NCI-H526 (cell line): ENCODE measurements at places on chromosomes 12 and 14.
A peak's percentile ranks its signal among the peaks of the same experiment; 100 is the strongest.

DNA sequence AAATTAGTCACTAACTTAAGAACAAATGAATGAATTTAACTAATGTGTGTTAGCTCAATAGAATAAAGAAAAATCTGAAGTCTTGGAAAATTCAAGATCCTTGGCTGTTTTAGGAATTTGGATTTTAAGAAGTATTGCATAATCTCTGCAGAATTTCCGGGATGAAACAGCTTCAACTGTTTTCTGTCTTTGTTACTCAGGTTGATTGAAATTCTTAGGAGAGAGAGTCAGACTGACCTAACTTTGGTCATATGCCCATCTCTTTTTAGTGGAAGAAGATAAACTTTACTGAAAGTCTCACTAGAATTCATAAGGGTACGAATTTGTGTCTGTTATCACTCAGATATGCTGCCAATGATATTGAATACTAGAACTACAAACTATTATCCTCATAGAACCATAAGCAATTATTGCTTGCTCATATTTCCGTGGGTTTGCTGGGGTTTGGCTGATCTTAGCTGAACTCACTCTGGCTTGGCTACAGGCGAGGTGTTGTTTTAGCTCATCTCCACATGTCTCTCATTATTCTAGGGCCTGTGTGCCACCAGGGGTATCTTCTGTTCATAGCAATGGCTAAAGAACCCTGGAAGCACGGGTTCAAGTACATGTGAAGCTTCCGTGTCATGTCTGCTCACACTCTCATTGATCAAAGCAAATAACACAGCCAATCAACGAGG, 257.4 kb upstream of the NOVA1 start:
- no peak for DNase-seq

GRCh38 chr12:5723071-5723470, 222.0 kb downstream of the ANO2 start:
- no peak for DNase-seq

GRCh38 chr14:72666610-72667009, 227.3 kb downstream of the DPF3 start:
- no peak for DNase-seq

GRCh38 chr12:122333142-122334087, 67.1 kb upstream of the VPS33A start:
- no peak for DNase-seq

DNA sequence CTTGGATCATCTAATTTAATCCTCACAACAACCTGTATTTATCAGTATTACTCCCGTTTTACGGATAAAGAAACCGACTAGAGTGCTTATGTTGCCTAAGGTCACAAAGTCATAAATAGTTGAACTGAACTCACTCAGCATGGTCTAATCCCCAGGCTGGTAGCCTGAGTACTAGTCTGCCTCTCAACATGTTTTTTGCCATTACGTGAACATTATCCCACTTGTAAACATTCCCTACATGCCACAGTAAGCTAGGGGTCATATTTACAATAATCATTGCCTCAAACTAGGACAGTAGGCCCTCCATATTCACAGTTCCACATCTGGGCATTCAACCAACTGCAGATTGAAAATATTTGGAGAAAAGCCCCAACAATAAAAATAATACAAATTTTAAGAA, 12.1 kb downstream of the SNRPF start:
- no peak for DNase-seq

DNA sequence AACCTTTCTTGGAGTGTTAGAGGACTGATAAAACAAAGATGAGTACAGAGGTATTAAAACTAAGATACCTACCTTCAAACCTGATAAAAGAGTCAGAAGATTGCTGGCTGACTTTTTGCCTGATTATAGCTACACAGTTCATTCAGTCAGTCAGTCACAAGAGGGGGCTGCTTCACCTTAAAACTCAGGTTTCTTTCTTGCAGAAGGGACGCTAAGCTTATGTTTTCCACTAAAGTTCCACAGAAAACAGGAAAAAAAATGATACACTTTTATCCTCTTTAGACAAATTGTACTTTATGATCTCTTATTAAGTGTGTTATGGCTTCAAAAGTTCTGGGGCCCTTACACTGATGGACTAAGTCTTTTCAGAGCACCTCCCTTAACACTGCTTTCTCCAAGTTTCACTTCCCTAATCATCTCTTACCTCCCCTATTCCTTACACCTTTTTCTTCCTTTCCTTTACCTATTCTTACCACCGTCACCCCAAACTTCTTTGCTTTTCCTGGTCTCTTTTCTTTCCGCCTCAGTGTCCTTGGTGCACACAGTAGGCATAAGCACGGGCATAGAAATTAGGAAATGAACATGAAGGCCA, 448.7 kb upstream of the OR4E1 start:
- DNase-seq = no peak

GRCh38 chr14:99072956-99073355, 199.0 kb downstream of the BCL11B start:
- no peak for DNase-seq

- DNase-seq = no peak
Measured at GRCh38 chr14:101855958-101856357, 94.4 kb downstream of the PPP2R5C start.

GRCh38 chr14:59360923-59361794, 104.0 kb downstream of the GPR135 start:
- DNase-seq = peak; percentile 79

- peak; percentile 84 for DNase-seq
Measured at GRCh38 chr14:47678157-47678556, 2.8 kb upstream of the MDGA2 start.

DNA sequence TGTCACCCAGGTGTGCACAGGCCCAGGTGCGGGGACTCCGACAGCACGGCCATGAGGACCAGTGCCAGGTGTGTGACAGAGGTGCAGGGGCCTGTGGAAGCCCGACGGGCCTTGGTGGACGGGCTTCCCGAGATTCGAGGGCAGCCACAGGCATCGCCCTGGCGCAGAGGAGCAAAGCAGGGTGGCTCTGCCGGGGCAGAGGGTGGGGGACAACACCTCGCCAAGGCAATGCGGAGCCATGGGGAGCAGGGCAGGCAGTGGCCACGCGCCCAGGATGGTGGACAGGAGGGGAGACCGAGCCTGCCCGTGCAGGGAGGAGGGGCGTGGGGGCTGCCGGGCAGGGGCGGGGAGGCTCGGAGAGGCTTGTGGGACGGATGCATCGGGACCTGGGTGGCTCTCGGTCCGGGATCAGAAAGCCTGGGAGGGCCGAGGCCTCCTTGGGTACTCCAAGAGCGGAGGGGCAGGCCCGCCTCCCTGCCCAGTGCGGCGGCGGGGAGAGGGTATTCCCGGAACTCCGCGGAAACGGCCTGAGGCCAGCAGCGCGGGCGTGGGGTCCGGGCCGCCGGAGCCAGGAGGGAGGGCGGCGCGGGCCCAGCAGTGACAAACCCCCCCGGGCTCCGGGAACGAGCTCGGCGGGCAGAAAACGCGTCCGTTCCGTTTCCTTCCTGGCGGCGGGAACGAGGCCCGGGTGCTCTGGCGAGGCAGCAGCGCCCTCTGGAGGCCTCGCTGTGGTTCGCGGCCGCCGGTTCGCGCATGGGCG, 1.6 kb downstream of the TMEM121 start:
- DNase-seq = no peak

GRCh38 chr14:55309761-55310365, 38.6 kb downstream of the FBXO34 start:
- DNase-seq = no peak

DNA sequence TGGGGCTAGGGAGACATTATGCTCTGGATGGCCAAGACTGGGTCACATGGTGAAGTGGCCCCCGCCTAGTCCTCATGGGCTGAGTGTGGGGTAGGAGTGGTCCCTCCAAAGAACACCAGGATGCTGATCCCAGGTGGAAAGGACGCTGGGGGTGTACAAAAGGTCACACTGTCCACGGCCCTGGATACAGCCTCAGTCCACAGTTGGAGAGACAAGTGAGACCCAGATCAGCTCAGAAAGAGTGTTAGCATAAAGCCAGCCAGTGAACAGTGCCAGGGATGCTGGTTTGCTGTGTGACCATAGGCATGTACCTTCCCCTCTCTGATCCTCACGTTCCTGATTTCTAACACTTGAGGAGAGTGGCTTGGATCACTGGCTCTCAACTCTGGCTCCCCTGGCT, 13.4 kb upstream of the OAS2 start:
- DNase-seq = no peak

DNA sequence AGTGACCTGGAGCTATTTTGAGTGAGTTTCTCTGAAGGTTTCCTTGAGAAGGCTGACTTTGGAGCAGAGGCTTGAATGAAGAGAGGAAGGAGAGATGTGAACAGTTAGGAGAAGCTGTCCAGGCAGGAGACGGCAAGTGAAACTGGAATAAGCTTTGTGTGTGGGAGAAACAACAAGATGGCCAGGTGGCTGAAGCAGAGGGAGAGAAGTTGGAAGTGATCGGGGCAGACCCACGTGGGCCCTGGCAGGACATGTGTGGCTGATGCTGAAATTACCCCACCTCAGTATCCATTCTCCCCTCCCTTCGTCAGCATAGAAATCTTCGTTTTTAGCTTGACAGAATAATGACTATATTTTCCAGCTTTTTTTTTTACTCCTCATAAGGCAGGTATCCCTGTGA, 809.2 kb upstream of the TMEM132C start:
- DNase-seq = no peak

- no peak for DNase-seq
Measured at GRCh38 chr12:63752283-63752682, 27.4 kb upstream of the RXYLT1 start.

DNA sequence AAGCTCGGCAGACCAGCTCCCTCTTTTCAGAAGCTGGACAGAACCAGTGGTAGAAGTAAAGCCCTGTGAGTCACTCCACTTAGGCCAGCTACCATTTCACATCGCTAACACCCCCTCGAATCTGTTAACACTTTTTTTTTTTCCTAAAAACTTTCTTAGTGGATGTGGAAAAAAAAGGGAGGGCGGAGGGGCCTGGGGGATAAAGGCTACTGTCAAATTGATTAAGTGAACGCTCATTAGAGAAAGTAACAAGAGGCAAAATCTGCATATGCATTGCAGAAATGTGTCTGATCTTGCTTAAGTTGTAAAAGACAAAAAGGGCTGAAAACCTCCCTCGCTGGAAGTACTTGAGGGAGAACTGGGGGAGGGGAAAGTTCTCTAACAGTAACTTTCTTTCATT, 86.6 kb upstream of the OTX2 start:
- DNase-seq = no peak

- no peak for DNase-seq
Measured at GRCh38 chr12:28234444-28234843, 44.2 kb downstream of the CCDC91 start.

DNA sequence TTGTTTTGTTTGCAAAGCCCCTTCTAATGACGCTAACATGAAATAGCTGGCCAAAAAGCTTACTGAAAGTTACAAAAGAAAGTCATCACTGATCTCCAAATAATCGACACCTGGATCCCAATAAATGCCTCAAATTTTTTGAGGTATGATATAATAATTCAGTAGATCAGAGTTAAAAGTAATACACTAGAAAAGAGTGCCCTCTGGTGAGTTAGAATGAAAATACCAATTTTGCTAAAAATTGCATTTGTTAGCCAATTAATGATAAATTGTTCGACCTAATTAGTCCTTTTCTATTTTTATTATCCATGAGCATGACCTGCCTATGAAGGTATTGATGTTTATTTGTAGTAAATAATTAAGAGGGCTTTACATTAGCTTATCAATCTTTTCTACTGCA, 78.6 kb downstream of the CEP128 start:
- no peak for DNase-seq

DNA sequence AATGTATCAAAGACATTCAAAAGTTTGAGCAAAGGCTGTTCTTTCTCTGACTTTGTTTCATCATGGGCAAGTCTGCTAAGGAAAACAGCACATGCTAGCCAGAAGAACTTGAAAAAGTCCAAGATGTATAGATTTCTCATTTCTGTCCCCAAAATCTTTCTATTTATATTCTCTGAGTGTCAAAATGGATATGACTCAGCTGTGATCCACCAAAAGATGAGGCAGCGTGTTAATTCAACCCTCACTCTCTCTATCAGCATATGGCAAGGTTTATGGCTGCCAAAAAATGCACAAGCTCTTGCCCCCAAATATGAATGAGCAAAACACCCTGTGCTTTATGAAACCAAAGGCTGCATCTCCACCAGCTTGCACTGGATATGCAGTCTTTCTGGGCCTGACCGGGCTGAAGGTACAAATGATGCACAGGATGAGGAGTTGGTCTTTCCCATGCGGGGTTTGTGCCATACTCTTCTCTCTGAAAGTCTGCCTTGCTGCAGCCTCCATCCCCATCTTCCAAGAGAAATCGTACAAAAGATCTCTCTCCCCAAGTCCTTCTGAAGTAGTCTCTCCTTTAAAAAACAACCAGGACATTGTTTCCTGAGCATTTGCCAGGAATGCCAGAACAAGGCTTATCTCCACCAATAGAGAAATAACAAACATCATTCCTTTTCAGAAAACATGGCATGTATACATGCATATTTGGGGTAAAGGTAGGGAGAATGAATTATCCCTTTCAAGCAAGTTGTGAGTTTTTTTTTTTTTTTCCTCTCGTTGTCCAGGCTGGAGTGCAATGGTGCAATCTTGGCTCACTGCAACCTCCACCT, 203.4 kb downstream of the TMX1 start:
- DNase-seq = no peak

- no peak for DNase-seq
Measured at GRCh38 chr12:67671419-67671818, 22.9 kb downstream of the DYRK2 start.
